Stimulated activated CD8-positive, alpha-beta memory T cell treated with anti-CD3 and anti-CD28 coated beads, Interleukin-15, amount 100 ng/mL, for 24 hours (primary cell): ENCODE measurements at places on chromosomes 4 and X.

DNA sequence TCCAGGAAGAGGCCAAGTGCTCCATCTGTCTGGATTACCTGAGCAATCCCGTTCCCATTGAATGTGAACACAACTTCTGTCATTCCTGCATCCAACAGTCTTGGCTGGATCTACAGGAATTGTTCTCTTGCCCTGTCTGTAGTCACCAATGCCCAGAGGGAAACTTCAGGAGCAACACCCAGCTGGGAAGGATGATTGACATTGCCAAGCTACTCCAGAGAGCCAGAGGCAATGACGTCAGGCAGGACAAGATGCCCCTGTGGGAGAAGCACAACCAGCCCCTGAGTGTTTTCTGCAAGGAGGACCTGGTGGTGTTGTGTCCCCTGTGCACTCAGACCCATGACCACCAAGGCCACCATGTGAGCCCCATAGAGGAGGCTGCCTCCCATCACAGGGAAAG, 21.3 kb upstream of the TRIM60 start:
- DNase-seq: no peak

GRCh38 chr4:52675111-52675510, 16.0 kb upstream of the USP46 start:
- DNase-seq: no peak

DNA sequence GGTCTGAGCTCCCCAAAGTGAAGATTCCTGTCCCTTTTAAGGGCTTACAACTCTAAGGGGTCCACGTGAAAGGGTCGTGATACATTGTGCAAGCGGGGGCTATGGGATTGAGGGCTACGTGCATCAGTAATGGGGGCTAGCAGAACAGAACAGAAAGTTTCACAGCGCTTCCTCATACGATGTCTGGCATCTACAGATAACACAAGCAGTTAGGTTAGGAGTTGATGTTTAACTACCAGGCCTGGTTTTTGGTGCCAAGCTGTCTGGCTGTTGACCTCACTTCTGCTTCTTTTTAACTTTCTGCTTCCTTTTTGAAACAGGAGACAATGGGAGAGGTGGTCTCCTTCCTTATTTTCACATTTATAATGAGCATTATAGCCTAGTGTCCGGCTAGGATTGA, 368.6 kb upstream of the CXorf51A start:
- DNase-seq: no peak

DNA sequence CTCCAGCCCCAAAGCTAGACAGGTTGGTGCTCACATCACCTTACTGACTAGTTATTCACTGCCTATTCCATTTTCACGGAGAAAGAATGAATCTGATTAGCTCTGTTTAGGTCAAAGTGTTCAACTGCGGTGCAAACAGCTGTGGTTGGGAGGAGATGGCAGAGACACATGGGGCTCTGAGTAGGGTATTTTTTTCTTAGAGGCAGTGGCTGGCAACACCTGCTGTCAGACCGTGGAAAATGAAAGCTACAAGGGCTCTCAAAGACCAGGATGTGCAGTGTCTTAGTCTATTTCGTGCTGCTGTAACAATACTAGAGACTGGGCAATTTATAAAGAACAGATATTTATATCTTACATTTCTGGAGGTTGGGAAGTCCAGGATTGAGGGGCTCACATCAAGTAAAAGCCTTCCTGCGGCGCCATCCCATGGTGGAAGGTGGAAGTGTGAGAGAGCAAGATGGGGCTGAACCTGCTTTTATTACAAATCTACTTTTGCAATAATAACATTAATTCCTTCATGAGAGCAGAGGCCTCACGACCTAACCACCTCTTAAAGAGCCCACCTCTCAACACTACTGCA, 10.6 kb downstream of the NYX start:
- no peak for DNase-seq

GRCh38 chrX:152926279-152926678, 28.4 kb downstream of the ZNF185 start:
- no peak for DNase-seq
